T follicular helper cell (primary cell): ENCODE measurements at places on chromosomes 7 and 10.
A peak's percentile ranks its signal among the peaks of the same experiment; 100 is the strongest.

DNA sequence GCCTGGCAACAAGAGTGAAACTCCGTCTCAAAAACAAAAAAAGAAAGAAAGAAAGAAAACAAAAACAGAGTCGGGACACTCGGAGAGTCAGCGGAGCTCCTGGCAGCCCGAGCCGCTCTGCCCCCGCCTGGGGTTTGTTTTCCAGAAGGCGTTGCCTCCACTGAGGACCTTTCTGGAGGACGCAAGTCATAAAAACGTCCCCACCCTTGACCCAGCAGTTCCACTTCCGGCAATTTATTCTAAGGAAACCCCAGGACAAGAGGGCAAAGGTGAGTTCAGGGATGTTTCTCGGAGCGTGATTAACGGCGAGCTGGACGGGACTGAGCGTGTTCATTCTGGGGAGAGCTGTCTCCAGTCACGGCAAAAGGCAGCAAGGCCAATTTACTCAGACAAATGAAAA, 27.0 kb upstream of the SUN1 start:
- DNase-seq: no peak

- DNase-seq: no peak
These were observed 52.1 kb upstream of the MTURN start for GRCh38 chr7:30082686-30083085.

- DNase-seq: peak; percentile 36
These were observed 106.6 kb downstream of the PRKCQ start for GRCh38 chr10:6473430-6473829.

- DNase-seq: peak; percentile 66
These were observed 10.8 kb downstream of the LFNG start for GRCh38 chr7:2530071-2530987.

DNA sequence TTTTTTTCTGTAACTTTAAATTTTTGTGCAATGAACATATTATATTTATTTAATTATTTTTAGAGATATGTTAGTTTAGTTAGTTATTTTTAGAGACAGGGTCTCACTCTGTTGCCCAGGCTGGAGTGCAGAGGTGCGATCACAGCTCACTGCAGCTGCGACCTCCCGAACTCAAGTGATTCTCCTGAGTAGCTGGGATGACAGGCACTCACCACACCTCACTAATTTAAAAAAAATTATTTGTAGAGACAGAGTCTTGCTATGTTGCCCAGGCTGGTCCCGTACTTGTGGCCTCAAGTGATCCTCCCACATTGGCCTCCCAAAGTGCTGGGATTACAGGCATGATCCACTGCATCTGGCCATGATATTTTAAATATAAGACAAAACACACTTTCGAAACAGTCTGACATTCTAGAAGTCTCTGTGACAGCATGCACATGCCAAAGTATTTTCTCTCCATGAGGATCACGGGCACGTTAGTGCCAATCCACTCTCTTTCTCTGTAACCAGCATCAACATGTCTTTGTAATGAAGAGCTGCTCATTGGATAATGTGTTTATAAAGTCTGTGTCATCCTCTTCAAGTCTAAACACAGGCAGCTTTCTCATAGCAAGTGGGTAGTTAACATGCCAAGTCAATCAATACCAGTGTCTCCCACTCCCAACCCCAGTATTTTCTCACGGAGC, 137.4 kb downstream of the GLI3 start:
- no peak for DNase-seq

- no peak for DNase-seq
These were observed 10.3 kb downstream of the FAM3C start for GRCh38 chr7:121385800-121386179.

- DNase-seq: no peak
These were observed 15.9 kb upstream of the LAT2 start for GRCh38 chr7:74193913-74194312.

DNA sequence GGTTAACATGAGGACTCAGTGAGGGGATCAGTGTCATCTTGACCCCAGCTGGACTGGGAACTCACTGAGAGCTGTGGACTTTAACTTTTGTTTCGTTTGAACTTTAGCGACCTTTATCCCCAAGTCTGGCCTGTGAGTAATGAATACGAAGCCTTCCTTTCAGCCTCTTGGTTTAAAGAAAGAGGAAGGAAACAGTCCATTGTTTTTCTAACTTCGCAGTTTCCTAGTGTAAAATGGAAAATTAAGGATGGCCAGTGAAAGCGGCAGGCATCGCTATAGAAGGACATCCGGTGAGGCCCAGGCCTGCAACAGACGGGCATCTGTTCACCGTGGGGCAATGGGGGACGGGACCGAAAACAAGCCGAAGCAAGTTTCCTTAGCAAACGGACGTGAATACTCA, 44.1 kb upstream of the ADO start:
- no peak for DNase-seq

- peak; percentile 45 for DNase-seq
These were observed 54.3 kb upstream of the KDM7A start for GRCh38 chr7:140230861-140231770.

DNA sequence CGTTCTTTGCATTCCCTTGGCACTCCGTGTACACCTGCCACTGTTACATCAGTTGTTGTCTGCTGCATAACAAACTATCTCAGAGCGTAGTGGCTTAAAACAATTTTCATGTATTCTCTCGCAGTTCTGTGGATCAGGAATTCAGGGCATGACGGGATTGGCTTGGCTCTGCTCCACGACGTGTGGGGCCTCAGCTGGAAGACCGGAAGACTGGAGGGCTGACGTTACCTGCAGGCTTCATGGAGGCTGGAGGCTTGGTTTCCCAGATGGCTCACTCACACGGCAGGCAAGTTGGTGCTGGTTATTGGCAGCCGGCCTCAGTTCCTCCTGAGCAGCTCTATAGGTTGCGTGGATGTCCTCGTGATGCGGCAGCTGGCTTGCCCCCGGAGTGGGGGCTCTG, 25.5 kb downstream of the NYAP1 start:
- DNase-seq: no peak

GRCh38 chr7:158324397-158325360, 262.9 kb downstream of the PTPRN2 start:
- no peak for DNase-seq

DNA sequence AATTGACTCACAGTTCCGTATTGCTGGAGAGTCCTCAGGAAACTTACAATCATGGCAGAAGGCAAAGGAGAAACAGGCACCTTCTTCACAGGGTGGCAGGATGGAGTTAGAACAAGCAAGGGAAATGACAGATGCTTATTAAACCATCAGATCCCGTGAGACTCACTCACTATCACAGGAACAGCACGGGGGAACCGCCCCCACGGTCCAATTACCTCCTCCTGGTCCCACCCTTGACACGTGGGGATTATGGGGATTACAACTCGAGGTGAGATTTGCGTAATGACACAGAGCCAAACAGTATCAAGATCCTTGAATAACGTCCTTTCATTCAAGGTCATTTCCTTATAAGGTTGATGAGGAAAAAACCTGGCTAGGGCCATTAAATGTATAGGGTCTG, 176.6 kb downstream of the TPK1 start:
- no peak for DNase-seq

- DNase-seq: no peak
These were observed 49.5 kb upstream of the CREB5 start for GRCh38 chr7:28362812-28363211.

GRCh38 chr10:31702005-31702404, 226.6 kb downstream of the ARHGAP12 start:
- no peak for DNase-seq

DNA sequence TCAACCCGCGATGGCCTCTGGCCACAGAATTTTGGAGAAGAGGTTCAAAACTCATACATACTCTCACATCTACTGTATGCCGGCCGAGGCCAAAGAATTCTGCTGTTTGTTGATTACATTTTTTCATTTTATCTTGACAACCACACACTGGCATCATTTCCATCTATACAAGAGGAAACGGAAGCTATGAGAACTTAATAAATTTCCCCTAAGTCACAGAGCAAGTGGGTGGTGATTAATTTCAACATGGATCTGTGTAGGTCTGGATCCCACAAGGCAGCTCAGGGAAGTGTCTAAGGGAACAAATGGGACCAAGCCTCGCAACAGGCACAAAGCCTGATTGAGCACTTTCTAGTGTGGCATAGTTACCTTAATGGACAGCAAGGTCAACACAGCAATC, 18.0 kb downstream of the ELMO1 start:
- DNase-seq: no peak

DNA sequence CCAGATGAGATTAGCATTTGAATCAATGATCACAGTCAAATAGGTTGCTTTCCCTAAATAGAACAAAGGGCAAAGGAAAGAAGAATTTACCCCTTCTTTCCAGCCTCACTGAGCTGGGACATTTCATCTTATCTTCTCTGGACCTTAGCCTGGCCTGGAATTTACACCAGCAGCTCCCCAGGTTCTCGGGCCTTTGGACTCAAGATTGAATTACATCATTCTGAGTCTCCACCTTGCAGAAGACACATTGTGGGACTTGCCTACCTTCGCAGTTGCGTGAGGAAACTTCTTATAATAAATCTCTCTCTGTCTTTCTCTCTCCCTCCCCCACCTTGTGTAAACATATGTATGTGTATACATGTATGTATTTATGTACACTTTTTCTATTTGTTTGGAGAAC, 732.4 kb downstream of the IPMK start:
- DNase-seq: no peak

DNA sequence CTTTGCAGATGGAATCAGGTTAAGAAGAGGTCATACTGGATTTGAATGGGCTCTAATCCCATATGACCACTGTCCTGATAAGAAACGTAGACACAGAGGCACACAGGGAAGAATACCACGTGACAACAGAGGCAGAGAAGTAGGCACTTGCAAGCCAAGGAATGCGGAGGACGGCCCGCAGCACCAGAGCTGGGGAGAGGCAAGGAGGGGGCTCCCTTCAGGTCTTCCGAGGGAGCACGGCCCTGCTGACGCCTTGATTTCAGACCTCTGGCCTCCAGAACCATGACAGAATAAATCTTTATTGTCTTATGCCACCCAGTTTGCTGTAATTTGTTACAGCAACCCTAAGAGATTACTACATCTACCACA, 44.7 kb upstream of the TMEM213 start:
- DNase-seq: no peak

GRCh38 chr10:75012471-75012870, 99.0 kb upstream of the SAMD8 start:
- DNase-seq: no peak

DNA sequence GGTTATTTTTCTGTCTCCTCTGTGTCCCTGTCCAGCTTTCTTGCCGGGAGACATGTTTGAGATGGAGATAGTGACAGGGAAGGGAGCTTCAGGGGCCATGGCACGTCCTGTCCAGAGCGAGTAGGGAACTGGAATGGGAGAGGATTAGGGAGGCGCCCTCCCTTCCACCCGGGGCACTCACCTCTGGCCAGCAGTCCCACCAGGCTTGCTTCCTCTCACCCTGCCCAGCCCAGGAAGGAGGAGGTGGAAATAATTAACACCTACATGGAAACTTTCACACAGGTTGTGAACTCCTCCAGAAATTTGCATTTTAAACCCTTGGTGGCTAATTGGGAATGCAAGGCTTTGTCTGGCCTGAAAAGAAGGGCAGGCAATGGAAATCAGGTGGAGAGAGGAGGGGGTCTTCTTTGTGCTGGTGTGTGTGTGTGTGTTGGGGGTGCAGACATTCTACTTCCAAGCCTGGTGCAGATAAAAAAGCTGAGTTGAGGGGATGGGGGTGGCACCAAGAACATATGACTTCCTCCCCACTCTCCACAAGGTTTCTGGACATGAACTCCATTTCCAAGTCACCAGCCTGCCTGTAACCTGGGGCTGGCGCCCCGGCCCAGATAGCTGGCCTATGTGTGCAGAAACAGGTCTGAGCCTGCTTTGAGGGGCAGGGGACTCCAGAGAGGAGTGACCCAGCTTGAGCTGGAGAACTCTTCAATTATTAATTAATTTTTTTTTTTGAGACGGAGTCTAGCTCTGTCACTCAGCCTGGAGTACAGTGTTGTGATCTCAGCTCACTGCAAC, 199.4 kb downstream of the CYP26A1 start:
- no peak for DNase-seq

- DNase-seq: no peak
These were observed 237.8 kb upstream of the GALNT17 start for GRCh38 chr7:70893971-70894715.

DNA sequence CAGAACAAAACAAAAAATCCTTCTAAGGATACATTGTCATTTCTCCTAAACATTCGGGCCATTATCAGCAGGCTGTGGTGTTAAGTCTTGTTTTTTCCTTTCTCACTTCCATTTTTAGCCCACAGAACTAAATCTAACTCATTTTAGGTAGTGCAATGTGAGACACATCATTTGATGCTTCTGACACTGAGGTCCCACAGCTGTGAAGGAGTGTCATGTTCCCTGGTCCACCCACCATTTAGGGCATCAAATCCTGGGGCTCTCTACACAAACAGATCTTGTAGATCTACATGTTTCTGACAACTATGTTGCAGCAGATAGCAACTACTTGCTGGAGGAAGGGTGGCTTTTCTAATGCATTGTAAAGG, 232.5 kb upstream of the IGFBP3 start:
- DNase-seq: no peak

DNA sequence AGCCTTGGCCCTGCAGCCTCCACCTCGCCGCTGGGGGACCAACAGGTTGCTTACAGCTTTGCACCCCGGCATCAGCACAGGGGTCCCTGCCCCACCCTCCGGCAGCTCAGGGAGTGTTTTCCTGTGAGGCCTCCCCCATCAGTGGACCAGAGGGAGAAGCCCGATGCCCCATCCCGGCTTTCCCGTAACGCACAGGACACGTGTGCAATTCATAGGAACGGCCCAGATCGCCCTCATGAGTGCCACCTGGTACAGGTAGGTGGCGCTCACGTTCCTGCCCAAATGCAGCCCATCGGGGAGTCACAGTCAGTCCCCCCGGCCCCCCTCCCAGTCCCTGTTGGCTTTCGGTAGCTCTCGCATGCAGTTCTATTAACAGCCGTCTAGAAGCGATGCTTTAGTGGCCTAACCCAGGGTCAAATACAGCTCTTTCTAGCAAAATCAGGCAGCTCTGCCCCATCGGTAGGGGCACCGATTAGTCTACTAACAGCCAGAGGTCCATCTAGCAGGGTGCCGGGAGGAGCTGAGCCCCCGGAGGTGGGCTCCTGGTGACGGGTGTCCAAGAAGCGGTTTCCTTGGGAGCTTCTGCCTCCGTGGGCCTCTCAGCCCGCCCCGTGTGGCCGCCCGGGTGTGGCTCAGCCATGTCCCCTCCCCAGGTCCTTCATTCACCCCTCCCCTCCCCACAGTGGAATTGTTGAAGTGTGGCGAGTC, 48.4 kb upstream of the GTF2IRD1 start:
- no peak for DNase-seq

DNA sequence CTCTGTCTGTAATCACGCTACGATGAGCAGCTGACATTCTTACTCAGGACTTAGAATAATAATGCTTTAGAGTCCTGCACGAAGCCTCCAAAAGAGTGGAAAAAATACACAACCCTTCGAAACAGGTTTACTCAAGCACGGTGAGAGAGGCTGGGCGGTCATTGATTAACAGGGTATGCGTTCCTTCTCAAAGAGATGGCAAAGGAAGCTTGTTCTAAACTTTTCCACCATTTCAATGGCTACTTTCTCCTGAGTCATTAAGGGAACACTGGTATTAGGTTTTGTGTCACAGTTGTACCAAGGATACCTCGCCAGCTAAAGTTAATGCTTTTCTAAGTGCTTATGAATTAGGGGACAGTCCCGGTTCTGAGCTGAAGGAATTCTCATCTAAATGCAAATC, 141.9 kb upstream of the RHEB start:
- DNase-seq: no peak
